Naive thymus-derived CD8-positive, alpha-beta T cell (primary cell): ENCODE measurements at places on chromosomes 13 and 19.

DNA sequence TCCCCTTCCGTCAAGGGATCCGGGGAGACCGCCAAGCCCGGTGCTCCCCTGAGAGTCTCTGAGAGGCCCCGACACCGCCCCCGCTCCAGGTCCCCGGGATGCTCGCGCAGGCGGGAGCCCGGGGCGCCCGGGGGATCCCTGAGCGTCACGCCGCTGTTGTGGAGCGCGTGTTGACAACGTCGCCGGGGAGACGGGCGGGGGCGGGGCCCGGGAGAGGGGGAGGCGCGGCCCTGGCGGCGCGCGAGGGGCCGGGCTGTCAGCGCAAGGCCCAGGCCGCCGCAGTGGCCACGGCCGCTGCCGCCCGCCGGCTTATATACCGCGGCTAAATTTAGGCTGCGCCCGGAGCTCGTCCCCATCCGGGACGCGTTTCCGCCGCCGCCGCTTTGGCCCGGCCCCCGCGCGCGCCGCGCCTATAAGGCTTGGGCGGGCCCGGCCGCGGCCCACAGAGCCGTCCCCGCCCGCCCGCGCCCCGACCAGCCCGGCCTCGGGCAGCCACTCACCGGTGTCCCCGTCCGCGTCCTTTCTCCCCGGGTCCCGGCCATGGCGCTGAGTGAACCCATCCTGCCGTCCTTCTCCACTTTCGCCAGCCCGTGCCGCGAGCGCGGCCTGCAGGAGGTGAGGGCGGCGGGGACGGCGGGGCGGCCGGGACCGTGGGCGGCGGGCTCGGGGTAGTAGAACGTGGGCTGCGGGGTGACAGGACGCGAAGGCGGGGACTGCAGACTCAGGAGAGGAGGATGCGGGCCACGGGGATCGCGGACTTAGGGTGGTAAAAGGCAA lies at the start of gene KLF2:
Gene KLF2 (plus strand): TSS at position 443 of the 777 bp plus-strand sequence. CDS start 98 bp downstream, at position 541.
- H3K4me3 ChIP-seq, result peak within 1 kb of the TSS; percentile 85
- peak; percentile 95 for DNase-seq
- peaks cover 11% of the 10 kb centered on the region for H3K27me3 ChIP-seq

GRCh38 chr13:112204346-112205327 lies 137.7 kb downstream of the SOX1 start:
- no peak overlapping the region for H3K27ac ChIP-seq
- peaks cover 13% of the 10 kb centered on the region for H3K4me1 ChIP-seq
- no peaks in the 10 kb centered on the region for H3K36me3 ChIP-seq
- H3K27me3 ChIP-seq, result peaks cover 40% of the 10 kb centered on the region
- DNase-seq, result no peak

DNA sequence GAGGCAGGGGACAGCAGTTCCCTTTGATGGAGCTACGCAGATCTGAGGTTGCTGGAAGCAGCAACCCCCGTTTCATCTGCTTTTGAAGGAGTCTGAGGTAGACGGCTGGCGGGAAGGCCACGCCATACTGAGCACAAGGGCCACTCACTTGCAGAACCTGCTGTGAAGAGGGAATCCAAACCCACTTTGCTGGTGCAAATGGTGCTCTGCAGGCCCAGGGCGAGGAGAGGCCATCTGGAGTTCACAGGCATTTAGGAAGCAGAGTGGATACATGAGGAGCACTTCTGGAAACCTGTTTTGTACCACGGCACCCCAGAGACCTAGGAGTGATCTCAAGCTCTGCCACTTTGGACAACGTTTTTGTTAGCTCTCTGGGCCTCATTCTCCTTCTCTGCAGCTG lies 227.8 kb downstream of the UQCRFS1 start:
- H3K27ac ChIP-seq, result no peak overlapping the region
- no peak overlapping the region for H3K4me3 ChIP-seq
- H3K36me3 ChIP-seq, result no peaks in the 10 kb centered on the region
- DNase-seq, result no peak
- H3K4me1 ChIP-seq, result no peaks in the 10 kb centered on the region

DNA sequence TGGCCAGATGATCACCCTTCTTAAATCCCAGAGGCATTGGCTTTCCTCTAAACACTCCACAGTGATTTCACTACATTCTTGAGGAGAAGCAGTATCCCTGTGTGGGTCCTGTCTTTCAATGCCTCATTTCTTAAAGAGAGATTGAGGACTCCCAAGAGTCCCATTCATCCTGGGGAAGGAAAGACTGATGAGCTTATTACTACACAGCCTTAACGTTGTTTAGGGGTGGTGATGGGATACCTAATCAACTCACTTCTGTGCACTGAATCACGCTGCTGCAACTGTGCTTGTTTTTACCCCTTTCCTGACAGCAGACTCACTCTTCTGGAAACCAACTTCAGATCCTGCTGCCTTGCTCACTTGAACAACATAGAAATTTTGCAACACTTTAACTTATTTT lies 203.1 kb downstream of the RGCC start:
- no peak for DNase-seq
- no peaks in the 10 kb centered on the region for H3K4me1 ChIP-seq
- H3K27me3 ChIP-seq, result no peaks in the 10 kb centered on the region
- H3K27ac ChIP-seq, result no peak overlapping the region
- peaks cover 8% of the 10 kb centered on the region for H3K36me3 ChIP-seq

- H3K36me3 ChIP-seq, result peaks cover 6% of the 10 kb centered on the region
- H3K27ac ChIP-seq, result no peak overlapping the region
- no peak for DNase-seq
- peaks cover 27% of the 10 kb centered on the region for H3K27me3 ChIP-seq
- no peaks in the 10 kb centered on the region for H3K4me1 ChIP-seq
Measured at GRCh38 chr19:13573056-13573667, 66.9 kb upstream of the CACNA1A start.

GRCh38 chr19:44820648-44821609 lies 12.0 kb downstream of the BCAM start:
- no peaks in the 10 kb centered on the region for H3K27me3 ChIP-seq
- H3K4me1 ChIP-seq, result no peaks in the 10 kb centered on the region
- no peak overlapping the region for H3K27ac ChIP-seq
- H3K4me3 ChIP-seq, result no peak overlapping the region

DNA sequence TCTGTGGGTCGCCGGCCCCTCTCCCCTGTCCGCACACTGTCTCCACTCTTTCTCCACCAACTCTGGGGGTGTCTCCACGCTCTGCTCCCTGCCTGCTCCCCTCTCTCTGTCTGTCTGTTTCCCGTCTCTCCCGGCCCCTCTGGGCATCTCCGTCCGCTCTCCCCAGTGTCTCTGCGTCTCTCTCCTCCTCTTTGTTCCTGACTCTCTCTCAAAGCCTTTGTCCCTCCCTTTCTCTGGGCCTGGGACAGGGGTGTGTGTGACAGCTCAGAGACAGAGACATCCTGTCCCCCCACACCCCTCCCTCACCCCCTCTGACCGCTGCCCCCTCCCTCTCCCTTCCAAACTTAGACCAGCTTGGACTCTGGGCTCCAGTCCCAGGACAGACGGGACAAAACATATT lies 668 bp upstream of the SBK3 start:
- H3K27me3 ChIP-seq, result peaks cover 39% of the 10 kb centered on the region
- H3K27ac ChIP-seq, result no peak overlapping the region
- peaks cover 3% of the 10 kb centered on the region for H3K4me1 ChIP-seq
- no peak for DNase-seq
- H3K4me3 ChIP-seq, result no peak overlapping the region

DNA sequence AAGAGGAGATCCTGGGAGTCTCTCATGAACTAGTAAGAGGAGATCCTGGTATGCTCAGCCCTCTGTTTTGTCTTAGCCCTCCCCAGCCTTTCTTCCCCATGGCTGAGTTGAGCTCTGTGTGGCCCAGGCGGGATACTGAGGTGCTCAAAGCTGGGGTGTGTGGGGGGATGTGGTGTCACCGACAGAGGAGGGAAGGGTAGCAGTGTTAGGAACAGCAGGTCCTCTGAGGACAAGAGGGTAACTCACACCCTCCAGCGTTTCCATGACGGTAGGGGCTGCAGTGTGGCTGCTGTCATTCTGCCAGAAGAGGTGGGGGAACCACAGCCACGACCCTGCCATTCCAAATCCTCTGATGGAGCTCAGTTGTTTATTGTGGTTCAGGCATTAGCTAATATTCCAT lies 691 bp downstream of the KIR2DL4 start:
- no peak for DNase-seq
- no peak overlapping the region for H3K27ac ChIP-seq
- H3K4me1 ChIP-seq, result no peaks in the 10 kb centered on the region
- no peaks in the 10 kb centered on the region for H3K36me3 ChIP-seq
- H3K4me3 ChIP-seq, result no peak overlapping the region

DNA sequence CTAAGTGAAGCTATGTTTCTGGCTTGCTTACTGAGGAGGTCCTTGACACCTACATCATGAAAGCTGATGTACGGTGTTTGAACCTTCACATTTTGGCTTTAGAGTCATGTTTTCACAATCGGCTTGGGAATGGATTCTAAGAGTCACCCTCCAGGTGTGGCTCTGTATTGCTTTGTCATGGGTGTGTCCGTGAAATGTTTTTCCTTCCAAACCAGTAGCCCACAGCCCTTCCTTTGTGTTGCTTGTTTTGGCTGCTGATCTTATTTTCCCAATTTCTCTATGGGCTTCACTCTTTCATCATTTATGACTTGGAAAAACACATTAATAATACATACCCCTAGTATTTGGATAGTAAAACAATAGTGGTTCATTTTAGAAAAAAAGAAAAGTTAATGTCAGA lies 240.6 kb downstream of the GGACT start:
- no peak overlapping the region for H3K27ac ChIP-seq
- no peaks in the 10 kb centered on the region for H3K4me1 ChIP-seq
- no peaks in the 10 kb centered on the region for H3K27me3 ChIP-seq
- peaks cover 15% of the 10 kb centered on the region for H3K36me3 ChIP-seq

DNA sequence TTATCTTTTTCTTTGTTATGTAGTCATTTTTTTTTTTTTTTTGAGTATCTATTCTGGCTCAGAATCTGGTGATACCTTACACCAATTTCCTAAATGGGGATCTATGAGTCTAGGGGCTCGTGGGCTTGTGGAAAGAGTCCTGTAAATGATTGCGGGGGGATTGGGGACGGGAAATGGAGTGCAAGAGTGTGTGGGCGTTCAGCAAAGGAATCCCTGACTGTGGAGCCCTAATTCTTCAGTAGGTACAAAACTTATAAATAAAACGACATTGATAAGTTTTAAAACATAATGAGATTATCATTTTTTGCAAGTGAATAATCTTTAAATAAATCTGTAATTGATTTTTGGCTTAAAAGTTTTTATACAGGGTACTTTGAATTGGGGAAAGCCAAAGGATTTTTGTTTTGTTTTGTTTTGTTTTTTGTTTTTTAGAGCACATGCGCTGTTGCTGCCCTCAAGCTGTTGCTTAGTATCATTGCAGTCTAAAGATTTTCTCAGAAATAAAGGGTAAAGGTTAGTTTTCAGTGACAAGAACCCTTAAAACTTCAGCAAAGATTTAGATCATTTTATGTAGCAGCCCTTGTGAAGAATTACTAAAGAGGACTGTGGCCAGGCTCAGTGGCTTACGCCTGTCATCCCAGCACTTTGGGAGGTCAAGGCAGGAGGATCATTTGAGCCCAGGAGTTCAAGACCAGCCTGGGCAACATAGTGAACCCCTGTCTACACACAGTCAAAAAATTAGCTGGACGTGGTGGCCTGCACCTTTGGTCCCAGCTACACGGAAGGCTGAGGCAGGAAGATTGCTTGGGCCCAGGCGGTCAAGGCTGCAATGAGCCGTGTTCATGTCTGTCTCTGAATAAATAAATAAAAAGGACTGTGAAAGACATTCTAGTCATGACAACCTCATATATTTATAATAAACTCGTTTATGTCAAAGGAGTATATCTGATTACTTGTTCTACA lies 1.7 kb downstream of the ERCC5 start:
- H3K27me3 ChIP-seq, result peaks cover 3% of the 10 kb centered on the region
- H3K27ac ChIP-seq, result peak overlapping the region; percentile 99
- peaks cover 46% of the 10 kb centered on the region for H3K4me1 ChIP-seq
- DNase-seq, result peak; percentile 56
- peaks cover 25% of the 10 kb centered on the region for H3K36me3 ChIP-seq

GRCh38 chr13:59534806-59535205 lies 628.9 kb downstream of the DIAPH3 start:
- H3K36me3 ChIP-seq, result no peaks in the 10 kb centered on the region
- no peak overlapping the region for H3K4me3 ChIP-seq
- H3K27ac ChIP-seq, result no peak overlapping the region
- H3K27me3 ChIP-seq, result no peaks in the 10 kb centered on the region

DNA sequence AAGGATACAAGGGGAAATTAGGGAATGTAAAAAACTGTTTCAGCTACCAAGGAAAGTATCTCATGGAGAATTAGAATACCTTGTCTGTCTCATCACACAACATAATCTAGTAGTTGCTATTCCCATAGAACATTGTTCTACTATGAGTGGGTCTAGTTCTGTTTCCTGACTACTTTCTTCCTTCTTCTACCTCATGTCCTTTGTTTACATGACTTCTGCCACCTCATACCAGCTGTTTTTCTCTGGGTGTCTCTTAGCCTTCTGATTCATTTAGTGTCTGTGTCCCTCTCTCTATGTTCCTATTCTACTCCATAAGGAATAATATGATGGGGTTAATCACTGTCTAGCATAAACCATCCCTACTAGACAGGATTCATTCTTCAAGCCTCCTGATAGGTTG lies 887.3 kb downstream of the DIAPH3 start:
- H3K4me3 ChIP-seq, result no peak overlapping the region
- no peak for DNase-seq
- no peak overlapping the region for H3K27ac ChIP-seq
- no peaks in the 10 kb centered on the region for H3K36me3 ChIP-seq

- H3K36me3 ChIP-seq, result no peaks in the 10 kb centered on the region
- peak overlapping the region; percentile 43 for H3K27ac ChIP-seq
- peaks cover 20% of the 10 kb centered on the region for H3K4me1 ChIP-seq
- H3K4me3 ChIP-seq, result no peak overlapping the region
- no peak for DNase-seq
Measured at GRCh38 chr19:4870025-4870700, 2.7 kb upstream of the PLIN3 start.

DNA sequence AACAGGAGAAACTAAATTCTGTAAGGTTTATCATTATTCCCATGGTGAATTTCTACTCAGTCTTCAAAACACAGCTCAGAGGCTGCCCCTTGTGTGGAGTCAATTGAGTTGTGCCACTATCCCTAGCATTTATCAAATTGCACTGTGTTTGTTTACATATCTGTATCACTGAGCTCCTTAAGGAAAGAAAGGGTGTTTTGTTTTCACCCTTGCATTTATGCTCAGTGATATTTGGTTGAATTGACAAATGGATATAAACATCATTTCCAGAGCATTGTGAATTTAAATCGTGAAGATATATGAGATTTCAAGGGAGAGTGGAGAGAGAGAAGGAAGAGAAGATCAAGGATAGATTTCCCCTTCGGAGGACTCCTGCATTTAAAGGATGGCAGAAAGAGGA lies 55.1 kb upstream of the TNFRSF19 start:
- H3K36me3 ChIP-seq, result no peaks in the 10 kb centered on the region
- H3K27me3 ChIP-seq, result peaks cover 15% of the 10 kb centered on the region
- no peak overlapping the region for H3K4me3 ChIP-seq
- DNase-seq, result no peak
- no peak overlapping the region for H3K27ac ChIP-seq

- no peak overlapping the region for H3K27ac ChIP-seq
- no peaks in the 10 kb centered on the region for H3K36me3 ChIP-seq
- H3K27me3 ChIP-seq, result no peaks in the 10 kb centered on the region
- DNase-seq, result no peak
Measured at GRCh38 chr19:918481-919198, 1.5 kb downstream of the KISS1R start.
